Stimulated activated naive CD8-positive, alpha-beta T cell treated with anti-CD3 and anti-CD28 coated beads, Interleukin-15, Interleukin-2, amounts not matched to agents 100 U/mL and 50 U/mL, for 24 hours (primary cell): ENCODE measurements at places on chromosomes 16 and 17.

DNA sequence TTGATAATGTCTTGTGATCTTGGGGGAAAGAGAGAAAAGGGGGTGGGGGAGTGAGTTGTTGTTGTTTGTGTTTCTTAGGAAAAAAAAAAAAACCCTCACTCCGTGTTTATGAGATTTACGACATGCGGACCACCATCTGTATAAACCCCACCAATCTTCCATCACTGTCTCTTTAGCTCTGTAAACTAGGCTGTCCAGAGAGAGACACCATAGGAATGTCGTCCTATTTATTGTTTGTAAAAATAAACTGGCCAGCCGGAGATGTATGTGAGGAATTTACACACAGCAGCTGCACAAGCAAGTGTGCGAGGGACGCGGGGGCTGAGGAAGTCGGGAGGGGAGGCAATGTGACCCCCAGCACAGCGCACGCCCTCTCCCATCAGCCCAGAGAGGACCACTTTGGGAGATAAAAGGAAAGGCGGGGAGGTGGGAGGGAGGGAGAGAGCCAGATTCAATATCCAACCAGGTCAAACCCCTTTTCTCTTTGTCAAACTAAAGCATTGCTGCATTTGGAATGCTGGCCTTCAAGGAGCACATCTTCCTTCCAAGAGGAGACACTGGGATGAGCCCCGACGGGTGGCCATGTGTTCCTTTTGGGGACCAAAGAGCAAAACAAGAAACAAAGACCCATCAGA is 136.2 kb upstream of the SALL1 start:
- DNase-seq = no peak

- no peak for DNase-seq
Observed at GRCh38 chr17:31877341-31877740, 18.3 kb upstream of the COPRS start.

- no peak for DNase-seq
Observed at GRCh38 chr16:68823401-68824135, 19.8 kb upstream of the TANGO6 start.

DNA sequence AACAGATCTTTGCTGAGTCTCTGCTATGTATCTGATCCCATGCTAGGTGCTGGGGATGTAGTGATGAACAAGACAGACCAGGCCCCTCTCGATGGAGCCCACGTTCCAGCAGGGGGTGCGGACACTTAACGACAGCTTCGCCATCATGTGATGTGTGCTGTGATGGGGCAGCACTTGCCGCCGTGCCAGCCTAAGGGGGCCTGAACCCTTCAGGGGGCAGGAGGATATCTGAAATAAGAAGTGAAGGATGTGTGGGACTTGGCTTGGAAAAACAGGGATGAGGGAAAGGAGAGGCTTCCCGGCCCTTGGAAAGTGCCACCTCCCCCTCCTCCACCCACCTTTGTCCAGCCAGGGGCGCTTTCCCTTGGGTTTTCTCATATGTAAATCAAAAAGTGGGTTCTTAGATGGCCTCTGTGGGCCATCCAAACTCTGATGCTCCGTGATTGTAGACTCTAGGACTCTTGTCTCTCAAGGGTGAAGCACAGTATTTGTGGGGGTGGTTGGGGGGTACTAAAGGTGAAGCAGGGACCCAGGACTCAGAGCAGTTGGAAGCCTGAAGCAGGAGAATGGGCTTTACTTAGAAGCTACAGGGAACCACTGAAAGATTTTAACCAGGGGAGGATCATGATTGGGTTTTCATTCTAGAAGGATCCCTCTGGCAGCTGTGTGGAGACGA is 4.0 kb upstream of the DLX3 start:
- no peak for DNase-seq

DNA sequence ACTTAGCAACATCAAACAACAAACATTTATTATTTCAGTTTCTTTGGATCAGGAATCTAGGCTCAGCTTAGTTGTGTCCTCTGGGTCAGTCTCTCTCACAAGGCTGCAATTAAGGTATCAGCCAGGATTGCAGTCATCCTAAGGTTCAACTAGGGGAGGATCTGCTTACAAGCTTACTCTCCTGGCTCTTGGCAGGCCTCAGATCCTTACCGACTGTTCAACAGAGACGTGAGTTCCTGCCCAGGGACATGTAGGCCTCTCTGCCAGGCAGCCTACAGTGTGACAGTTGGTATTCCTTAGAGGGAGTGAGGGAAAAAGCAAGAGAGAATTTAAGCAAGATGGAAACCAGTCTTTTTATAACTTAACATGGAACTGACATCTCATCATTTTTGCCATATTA is 294.0 kb downstream of the ZFHX3 start:
- no peak for DNase-seq

DNA sequence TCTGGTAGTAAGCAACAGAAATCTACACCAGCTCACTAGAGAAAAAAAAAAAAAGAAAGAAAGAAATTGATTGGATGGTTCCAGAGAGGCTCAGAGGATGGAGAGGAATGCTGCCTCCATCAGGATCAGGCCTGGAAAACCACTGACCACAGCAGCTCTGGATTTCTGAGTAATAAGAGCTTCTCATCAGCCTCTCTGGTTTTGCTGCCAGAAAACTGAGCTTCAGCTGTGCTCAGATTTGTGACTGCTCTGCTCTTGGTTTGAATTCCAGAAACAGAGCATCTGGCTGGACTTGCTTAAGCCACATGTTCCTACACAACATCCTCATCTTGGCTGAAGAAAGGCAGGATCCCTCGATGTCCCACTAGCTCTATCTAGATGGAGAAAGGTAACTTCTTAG is 25.9 kb downstream of the IRX6 start:
- DNase-seq = no peak

GRCh38 chr16:69932691-69933392 is 18.3 kb upstream of the CLEC18A start:
- DNase-seq = no peak

DNA sequence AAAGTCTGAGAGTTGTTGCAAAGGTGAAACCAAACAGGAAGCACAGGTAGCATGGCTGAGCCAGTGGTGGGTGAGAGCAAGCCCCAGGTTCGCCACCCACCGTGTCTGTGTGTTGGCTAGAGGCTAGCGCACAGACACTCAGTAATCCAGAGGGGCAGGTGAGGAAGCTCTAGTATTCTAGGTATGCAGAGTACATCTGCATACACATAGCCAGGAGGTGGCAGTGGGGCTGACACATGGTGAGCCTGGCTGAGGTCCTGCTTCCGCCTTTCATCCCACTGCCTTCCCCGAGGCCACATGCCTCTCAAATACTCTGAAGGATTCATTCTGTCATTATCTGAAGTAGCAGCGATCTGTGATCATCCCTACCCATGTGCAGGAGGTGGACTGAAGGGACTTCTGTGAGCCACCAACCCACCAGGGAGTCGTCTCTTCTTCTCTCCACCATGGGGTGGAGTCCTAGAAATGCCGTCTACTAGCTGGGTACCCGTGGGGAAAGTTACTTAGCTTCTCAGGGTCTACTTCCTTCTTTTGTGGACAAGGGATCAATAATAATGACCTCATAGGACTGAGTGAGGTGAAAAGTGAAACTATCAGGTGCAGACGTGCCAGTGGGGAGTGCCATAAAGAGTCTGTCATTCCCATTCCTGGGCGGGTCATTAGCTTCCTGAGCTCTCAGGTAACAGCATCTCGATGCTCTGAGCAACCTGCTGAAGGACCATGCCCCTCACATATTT is 36.0 kb upstream of the ICAM2 start:
- no peak for DNase-seq

DNA sequence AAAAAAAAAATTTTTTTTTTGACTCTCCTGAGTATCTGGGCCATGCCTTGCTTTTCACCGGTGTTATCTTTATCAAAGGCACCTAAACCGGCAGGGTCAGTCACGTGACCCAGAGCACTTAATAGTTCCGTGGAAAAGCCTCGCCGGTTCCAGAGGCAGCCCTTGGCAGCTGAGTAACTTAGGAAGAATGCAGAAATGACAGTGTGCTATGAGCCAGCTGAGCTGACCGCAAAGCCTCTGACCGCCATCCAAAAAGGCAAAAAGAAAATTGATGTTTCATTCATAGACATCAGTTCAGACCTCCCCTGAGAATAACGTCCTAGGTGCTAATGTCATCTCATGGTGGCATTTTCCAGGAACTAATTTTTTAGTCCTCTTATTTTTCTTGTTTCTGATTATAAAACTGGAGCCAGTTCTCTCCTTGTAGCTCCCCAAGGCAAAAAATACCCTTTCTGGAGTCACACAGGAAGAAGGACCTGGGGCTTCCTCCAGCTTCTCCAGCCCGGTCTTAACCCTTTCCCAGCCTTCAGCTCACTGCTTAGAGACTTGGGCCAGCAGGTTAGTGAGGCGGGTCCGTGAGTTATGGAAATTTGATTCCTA is 122.6 kb downstream of the SOCS1 start:
- no peak for DNase-seq

DNA sequence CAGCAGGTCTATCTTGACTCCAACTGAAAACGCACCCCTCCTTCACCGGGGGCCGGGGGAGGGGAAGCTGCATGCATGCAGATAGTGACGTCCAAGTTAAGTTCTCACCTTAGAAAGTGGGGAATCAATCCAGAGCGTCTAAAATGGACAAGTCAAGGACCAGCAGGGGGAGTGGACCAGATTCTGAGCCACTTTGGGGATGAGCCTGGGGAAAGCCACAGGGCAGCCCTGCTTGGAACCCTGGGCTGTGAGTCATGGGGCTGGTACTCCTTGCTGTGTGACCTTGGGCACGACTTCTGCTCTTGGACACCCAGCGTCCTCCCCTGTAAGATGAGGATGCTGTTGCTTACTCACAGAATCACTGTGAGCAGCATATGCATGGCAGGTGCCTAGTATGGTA is 9.1 kb downstream of the TNFRSF13B start:
- DNase-seq = no peak

DNA sequence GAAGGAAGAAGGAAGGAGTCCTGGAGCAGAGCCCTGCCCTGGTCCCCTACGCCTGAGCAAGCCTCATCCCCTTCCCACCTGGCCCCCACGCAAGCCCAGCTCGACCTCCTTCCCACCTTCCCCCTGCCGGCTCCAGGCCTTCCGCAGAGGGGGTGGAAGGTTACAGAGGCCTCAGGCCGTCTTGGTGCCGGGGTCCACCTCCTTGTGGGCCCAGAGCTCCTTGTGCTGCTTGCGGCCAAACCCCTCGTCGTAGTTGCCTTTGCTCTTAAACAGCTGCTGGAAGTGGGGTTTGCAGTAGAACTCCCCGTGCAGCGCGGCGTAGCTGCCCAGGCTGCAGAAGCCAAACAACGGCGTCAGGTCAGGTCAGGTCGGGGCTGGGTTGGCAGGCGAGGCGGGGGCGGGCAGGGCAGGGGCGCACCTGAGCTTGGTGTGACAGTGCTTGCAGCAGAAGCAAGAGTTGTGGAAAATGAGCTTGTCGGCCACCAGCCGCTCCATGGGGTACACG is 1.5 kb downstream of the LIMD2 start:
- DNase-seq = no peak

- DNase-seq = no peak
Observed at GRCh38 chr17:81422776-81423697, 27.8 kb downstream of the BAHCC1 start.
